ENCODE measurements at places on chromosomes 13 and 19. TPM values are rescaled to one million over a fixed set of nuclear protein-coding genes. Genes with fewer than 3 reads are reported as not detected.
A peak's percentile ranks its signal among the peaks of the same experiment; 100 is the strongest.

MBD3L3 gene
- total RNA-seq: not detected

STOML3 gene
- total RNA-seq: not detected

LYPD5 gene
- under 0.01 TPM for total RNA-seq

OR7D2 gene
- not detected for total RNA-seq

FCER2 gene
- not detected for total RNA-seq

HS6ST3 gene
- total RNA-seq: not detected

PRRG2 gene
- total RNA-seq: 0.54 TPM

HIF3A gene
- not detected for total RNA-seq

KLK13 gene
- not detected for total RNA-seq

ALOX5AP gene
- total RNA-seq: not detected

GRCh38 chr13:45782327-45783045 is 69.1 kb downstream of the SIAH3 start:
- DNase-seq: no peak

DNA sequence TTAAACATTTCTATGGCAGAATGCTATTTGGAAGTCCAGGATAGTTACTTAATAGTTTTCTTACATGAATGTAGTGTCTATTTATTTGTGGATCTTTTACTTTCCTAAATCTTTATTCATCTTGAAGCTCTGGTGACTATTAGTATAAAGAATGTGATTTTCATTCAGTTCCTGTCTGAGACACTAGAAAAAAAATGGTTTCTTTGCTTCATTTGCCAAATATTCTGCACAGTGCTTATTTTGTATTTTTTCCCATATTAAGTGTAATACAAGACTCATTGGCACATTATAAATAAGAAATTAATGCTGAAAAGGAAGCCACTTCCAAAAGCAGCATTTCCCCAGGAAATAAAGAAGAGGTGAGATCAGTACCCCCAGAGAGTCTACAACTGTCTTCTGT is 109.8 kb downstream of the POSTN start:
- DNase-seq: peak; percentile 62

DNA sequence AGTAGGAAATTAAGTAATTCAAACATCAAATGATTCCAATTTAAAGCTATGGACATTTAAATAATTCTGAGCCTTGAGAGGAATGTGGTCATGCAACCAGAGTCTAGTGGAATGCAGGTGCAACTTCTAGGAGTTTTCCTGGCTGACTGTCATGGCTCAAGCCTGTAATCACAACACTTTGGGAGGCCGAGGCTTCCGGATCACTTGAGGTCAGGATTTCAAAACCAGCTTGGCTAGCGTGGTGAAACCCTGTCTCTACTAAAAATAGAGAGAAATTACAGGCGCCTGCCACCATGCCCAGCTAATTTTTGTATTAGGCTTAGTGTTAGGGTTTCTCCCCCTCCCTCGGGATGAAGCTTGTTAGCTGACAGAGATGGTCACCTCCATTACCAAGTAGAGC is 6.4 kb downstream of the ZNF808 start:
- DNase-seq: no peak

DNA sequence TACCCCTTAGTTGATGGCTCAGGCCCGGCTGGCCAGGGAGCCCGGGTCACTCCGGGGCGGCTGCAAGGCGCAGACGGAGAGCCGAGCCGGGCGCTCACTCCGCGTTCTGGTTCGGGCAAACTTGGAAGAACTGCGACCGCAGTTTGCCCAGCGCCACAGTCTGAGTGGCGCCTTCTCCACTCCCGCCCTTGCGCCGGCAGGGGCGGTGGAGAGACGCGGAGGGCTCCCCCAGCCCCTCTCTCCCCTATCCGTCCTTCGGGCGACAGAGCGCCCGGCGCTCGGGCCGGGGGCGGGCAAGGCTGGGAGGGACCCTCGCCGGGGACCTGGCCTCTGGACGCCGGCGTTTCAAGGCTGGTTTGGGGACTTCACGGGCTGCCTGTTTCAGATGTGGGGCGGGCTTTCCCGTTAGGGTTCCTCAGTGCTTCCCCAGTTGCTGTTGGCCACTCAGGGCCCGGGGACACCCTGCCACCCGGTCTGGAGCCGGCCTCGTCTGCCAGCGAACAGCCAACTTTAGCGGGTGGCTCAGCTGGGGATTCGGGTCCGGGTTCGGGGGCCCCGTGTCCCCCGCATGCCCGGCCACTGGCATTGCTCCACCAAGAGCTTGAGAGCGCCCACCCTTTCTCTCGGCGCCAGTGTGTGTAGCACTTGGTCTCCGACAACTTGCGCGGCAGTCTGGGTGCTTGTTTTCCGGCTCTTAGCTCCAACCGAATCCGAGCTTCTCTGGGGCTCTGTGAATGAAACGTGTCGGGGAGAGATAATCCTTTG is 1.5 kb downstream of the GPC6 start:
- peak; percentile 87 for DNase-seq

DNA sequence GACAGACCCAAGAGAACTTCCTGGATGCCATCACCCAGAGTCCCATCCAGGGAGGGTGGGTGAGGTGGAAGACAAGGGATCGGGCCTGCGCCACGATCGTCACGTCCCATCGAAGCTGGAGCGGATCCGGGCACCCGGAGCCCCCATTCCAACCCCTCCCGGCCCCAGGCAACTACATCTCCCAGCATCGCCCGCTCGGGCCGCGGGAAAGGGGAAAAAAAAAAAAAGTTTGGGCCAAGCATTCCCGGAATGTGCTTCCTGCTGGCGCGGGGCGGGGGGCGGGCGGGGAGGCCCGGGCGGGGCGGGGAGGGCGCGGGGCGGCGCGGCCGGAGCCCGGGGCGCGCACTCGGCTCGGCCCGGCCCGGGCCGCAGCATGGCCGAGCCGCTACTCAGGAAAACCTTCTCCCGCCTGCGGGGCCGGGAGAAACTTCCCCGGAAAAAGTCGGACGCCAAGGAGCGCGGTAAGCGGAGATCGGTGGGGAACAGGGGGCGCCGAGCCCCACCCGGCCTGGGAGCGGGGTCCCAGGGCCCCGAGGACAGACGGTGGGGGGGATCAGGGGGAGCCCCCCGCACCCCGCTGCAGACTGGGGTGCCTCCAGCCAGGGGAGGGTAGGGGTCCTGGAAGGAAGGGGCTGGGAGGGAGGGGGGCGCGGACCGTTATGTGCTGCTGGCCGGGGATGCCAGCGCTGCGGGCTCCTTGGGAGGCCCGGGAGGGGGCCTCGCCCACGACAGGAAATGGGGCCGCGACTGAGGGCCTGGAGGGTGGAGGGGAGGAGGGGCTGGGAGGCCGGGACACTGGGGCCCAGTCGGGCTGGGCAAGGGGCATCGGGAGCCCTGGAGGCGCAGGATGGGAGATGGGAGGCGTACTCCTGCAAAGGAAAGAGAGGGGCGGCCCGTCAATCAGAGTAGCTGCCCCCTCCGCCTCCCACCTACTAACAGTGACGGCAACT is at the start of gene SYDE1:
TSS of gene SYDE1 (plus strand) at position 341 of the 950 bp plus-strand sequence. CDS start at position 374, 33 bp downstream.
- DNase-seq: peak; percentile 55

DNA sequence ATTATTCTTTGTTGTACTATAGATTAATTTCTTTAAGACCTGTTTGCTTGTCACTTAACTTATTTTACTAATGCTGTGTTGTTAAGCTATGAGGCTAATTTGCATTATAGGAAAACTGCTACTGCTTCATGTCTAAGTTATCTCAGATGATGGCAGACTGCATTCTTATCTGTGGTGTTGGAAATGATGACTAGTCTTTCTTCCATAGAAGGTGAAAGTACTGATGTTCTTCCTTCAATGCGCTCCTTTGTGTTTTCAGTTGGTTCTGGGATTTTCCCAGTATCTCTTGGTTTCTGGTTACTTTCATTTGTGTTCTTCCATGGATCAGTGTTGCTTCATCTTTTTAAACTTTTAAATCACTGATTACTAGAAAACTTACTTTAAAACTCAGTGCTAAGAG is 46.9 kb downstream of the TPP2 start:
- DNase-seq: peak; percentile 21

DNA sequence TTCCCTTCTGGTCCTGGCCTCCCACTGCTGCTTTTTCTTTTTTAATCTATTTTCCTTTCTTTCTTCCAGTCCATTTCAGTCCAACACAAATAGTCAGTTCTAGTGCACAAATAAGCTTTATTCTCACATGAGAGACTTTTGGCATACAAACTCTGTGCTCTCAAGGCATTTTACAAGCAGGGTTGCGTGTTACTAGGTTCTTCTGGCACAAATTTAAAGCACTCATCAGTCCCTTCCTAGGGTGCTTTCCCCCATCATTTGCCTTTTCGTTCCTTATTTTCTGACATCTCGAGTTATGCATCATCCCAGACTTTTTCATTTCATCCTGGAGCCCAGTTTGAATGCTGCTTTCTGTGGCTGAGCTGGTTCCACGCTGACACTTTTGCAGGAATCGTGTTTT is 29.8 kb upstream of the IL17D start:
- DNase-seq: no peak

DNA sequence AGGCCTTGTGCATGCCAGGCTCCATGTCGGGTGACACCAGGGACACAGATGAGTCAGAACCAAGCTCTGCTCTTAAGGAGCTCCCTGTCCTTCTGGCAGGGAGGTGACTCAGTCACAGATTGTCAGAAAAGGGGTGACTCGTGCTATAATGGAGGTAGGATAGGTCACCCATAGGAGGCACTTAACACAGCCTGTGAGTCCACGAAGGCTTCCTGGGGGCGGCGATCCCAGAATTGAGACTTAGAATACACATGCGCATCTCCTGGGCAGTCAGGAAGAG is 19.6 kb downstream of the FUZ start:
- peak; percentile 57 for DNase-seq

GRCh38 chr13:28429685-28430290 is 65.1 kb downstream of the FLT1 start:
- DNase-seq: peak; percentile 60

GRCh38 chr13:36135876-36136275 is 4.7 kb upstream of the DCLK1 start:
- DNase-seq: no peak

- no peak for DNase-seq
Observed at GRCh38 chr13:31168166-31168565, 6.5 kb upstream of the HSPH1 start.

DNA sequence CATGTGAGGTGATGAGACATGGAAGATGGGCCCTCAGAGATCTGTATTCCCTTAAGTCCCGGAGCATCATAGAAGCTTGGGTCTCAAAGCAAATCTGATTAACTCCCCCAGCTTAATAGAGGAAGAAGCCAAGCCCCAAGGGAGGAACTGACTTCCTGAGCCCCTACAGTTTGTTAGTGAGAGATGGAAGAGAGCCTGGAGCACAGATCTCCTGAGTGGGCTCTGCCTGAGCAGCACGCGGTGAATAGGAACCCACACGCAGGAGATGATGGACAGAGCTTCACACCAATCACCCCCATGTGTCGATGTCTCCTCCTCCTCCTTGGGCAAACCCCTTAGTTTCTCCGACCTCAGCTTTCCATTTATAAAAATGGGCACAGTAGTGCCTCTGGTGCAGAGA is 50.1 kb upstream of the ATP12A start:
- no peak for DNase-seq

GRCh38 chr19:44883922-44884321 is 7.1 kb upstream of the TOMM40 start:
- DNase-seq: no peak

DNA sequence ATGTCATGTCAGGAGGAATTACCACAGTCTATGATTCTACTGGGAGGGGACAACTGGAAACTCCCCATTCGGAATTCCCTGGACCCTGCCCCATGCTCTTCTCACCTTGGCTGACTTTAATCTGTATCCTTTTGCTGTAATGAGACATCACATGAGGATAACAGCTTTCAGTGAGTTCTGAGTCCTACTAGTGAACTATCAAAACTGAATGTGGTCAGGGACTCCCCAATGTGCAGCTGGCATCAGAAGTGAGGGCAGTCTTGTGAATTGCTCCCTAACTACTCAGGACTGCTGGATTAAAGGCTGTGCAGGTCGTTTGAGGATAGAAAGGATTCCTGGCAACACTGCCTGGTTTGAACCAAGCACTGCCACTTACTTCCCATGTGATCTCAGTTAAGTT is 15.2 kb downstream of the SIGLEC7 start:
- DNase-seq: no peak

- DNase-seq: no peak
Observed at GRCh38 chr19:49772850-49773432, 6.1 kb downstream of the AP2A1 start.

DNA sequence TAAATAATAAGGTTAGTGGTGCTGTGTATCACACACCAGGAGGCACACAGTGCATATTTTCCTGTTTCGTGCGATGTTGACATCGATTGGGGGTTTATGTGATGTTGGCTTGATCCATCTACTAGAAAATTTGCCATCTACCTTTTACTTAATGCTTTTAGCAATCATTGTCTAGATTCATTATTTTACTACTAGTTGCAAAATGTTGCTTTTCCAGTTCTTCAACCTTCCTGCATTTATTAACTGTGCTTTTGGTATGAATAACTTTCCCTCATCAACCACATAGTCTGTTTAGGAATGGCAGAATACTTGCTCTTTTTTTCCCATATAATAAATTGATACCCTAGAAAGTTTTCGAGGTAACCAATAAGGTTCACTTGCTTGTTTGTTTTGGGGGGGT is 17.5 kb downstream of the C13orf42 start:
- DNase-seq: no peak

DNA sequence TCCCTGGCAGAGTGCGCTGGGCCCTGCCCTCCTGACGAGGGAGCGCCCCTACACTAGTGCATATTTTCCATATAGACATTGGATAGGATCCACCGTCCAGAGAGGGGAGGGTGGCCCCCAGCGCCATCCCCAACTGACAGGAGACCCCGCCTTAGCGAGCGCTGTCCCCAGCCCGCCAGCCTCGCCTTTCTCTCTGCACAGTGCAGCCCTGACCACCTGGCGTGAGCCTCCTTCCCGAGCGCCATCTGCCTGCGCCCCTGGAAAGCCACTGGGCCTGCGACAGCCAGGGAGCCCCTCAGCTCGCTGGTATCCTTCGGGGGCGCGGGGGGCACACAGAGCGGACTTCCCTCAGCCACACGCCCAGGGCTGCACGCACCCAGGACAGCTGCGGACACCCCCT is 42.1 kb upstream of the ATP12A start:
- DNase-seq: no peak

DNA sequence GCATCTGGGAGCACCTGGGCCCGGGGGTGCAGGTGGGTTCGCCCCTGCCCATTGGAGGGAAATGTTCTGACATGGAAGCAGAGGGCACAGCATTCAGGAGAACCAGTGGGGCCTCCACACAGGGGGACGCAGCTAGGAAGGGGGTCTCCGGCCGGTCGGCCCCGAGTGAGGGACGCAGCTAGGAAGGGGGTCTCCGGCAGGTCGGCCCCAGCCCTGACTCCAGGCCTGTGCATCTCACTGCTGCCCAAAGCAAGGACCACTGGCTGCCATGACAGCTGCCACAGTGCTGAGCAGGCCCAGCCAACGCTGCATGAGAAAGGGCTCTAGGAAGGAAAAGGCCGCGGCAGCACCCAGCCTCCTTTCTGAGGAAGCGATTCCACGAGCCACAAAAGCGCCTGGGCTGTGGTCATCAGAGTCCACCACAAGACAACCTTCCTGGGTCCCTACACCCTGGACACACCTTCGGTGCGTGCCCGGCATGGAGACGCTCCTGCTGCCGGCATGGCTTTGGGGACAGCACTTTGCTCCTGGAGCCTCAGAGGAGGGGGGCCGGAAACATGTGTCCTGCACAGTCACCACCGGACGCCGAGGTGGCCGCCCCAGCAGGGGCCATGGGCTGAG is 9.7 kb downstream of the RASA3 start:
- DNase-seq: no peak

- no peak for DNase-seq
Observed at GRCh38 chr13:23637829-23638228, 67.6 kb downstream of the TNFRSF19 start.
